ENCODE measurements at places on chromosomes 6 and 20. TPM values are rescaled to one million over a fixed set of nuclear protein-coding genes. Genes with fewer than 3 reads are reported as not detected.

Gene IL20RA
- not detected for total RNA-seq

Gene KCNS1
- 2.3 TPM for total RNA-seq

Gene PTCHD4
- total RNA-seq, result 0.36 TPM

Gene UQCC2
- 18.6 TPM for total RNA-seq

Gene TCP11
- not detected for total RNA-seq

Gene TFB1M
- 8.3 TPM for total RNA-seq

Gene CLPSL2
- total RNA-seq, result not detected

Gene TGIF2
- total RNA-seq, result 7.8 TPM

Gene GGTLC1
- not detected for total RNA-seq

Gene POM121L2
- not detected for total RNA-seq

Gene SLC35D3
- total RNA-seq, result not detected

Gene LY6G6C
- not detected for total RNA-seq

Gene MROH8
- 1.9 TPM for total RNA-seq

Gene LINC00237
- not detected for total RNA-seq

Gene SPATA2
- 3.6 TPM for total RNA-seq

Gene SEMG1
- total RNA-seq, result not detected

Gene SLA2
- not detected for total RNA-seq

Gene ADAM33
- total RNA-seq, result 11.2 TPM

Gene GTPBP2
- total RNA-seq, result 32.7 TPM

Gene KIAA0408
- total RNA-seq, result 0.90 TPM

Gene SMIM28
- total RNA-seq, result not detected

Gene ZC3H12D
- 1.6 TPM for total RNA-seq

Gene CFAP206
- not detected for total RNA-seq

Gene HTR1E
- not detected for total RNA-seq

Gene HDGFL1
- not detected for total RNA-seq

Gene EYA2
- total RNA-seq, result 3.6 TPM

Gene CEP162
- total RNA-seq, result 0.54 TPM

Gene ARHGAP18
- 24.2 TPM for total RNA-seq

Gene DEFB128
- not detected for total RNA-seq

Gene PNPLA1
- total RNA-seq, result 0.49 TPM

Gene PRL
- total RNA-seq, result not detected

Gene ULBP1
- 2.0 TPM for total RNA-seq

Gene LPA
- not detected for total RNA-seq

Gene UBE2C
- 32.7 TPM for total RNA-seq

Gene MICB
- total RNA-seq, result 7.2 TPM

Gene FOXS1
- total RNA-seq, result not detected

Measured in cardiac atrium fibroblast (primary cell).